Mesendoderm (in vitro differentiated cells): ENCODE measurements at places on chromosomes 3 and 15.

- no peak for DNase-seq
Observed at GRCh38 chr3:6079011-6079410, 781.9 kb upstream of the GRM7 start.

DNA sequence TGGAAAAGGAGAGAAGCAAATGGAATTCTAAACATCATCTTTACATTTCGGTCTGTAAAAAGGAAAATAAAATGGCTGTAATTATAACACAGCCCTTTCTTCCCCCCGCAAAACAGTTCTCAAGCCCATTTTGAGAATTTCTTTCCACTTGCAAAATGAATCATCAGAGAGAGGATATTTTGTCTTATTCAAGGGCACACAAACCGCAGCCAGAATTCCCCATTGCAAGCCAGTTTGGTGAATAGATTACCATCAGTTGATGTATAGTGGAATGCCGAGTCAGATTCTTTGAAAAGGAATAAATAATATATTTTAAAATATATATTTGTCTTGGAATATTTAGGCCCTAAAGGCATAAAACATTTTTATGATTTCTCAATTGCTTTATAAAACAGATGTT, 420.4 kb upstream of the SEMA6D start:
- DNase-seq, result no peak

- no peak for DNase-seq
Observed at GRCh38 chr3:127043731-127044510, 61.0 kb downstream of the PLXNA1 start.

DNA sequence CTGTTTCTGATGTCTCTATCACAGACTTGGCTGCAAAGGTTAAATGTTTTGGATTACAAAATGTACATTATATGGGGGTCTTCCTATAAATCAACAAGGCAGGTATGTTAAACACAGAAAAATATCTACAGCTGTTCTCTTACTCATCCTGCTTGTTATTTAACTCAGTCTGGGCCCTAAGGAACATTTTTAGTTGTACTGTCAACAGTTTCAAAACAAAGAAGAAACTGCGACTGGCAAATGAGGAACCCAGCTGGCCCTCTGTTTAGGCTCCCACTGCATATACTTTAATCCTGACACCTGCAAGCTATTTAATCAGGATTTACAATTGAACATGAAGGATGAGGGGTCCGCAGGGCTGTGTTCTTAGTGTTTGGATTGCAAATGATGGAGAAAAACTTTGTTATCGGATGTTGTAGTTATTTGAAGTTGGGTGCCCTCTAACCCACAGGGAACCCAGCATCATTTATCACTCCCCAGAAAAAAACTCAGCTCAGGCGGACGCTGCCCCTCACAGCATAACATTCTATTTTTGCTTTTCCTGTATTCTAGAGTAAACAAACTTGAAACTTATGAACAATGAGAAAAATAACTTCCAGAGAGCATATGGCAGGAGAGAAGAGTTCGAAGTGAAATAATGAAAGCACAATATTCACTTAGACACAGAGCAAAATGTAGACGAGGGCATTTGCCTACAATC, 91.2 kb downstream of the POLR2M start:
- no peak for DNase-seq

- no peak for DNase-seq
Observed at GRCh38 chr15:34374816-34375215, 7.8 kb upstream of the LPCAT4 start.

DNA sequence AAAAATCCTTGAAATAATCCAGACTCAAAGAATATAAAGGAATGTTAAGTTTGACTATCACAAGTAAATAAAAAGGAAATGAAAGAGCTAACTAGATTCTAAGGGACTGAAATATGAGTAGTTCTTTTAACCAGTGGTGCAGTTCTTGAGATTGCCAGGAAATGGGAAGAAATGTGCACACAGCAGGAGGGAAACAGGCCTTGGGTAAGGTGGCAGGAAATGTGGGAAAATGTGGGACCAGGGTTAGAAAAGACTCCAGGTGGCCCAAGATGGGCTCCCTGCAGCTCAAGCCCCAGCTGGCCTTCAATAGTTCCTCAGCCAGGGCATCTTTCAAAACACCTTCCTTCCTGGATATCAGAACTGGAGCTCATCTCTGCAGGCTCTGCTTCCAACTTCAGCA, 181.3 kb downstream of the ISL2 start:
- peak; percentile 25 for DNase-seq
